Stimulated activated CD4-positive, alpha-beta T cell treated with anti-CD3 and anti-CD28 coated beads, Interleukin-1b, Interleukin-23, amount 100 ng/mL, for 4 hours (primary cell): ENCODE measurements at places on chromosomes 3 and 15.

DNA sequence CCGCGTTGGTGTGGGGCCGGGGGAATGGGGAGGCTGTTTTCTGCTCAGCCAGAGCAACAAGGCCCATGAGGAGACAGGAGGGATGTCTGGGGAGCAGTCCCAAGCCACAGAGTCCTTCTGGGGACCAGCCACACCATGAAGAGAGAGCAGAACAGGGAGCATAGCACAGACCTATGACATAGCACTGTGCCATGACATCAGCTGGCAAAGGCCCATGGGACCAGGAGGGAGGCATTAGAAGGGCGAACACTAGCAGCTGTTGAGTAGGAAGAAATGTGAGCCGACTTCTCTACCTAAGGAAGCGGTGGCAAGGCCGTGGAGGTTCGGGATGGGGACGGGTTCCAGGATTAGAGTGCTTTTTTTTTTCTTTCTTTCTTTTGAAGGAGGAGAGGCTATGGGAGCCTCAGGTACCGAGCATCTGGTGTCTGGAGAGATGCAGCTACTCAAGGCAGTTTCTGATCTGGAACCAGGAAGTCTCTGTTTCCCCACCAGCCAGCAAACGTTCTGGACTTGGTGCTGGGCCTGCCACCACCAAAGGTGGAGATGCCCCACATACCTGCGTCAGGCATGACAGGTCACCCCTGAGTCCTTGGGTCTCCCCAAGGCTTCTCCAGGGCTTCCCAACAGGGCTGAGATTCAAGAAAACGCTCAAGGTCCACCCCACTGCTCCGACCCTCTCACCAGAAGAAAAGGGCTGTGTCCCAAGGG, 77.3 kb upstream of the CGNL1 start:
- no peak for DNase-seq

- no peak for DNase-seq
These were observed 32.9 kb downstream of the WNT7A start for GRCh38 chr3:13846716-13847570.

DNA sequence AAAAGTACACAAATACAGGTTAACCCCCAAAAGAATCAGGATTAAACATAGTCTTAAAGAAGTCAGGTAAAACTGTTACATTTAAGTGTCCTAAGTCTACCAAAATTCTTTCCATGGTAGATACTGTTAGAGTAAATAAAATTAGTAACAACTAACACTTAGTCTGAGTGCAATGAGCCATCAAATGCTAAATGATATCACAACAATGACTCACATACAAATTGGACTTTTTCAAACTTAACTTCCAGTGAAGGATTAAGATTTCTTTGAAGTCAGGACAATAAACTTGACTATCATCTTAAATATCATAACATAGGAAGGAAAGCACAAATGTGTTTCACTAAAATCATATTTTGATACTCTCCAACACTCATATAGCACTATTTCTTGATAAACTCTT, 43.9 kb downstream of the ZNF148 start:
- no peak for DNase-seq

- no peak for DNase-seq
These were observed 348.7 kb downstream of the TBL1XR1 start for GRCh38 chr3:176848431-176849214.

DNA sequence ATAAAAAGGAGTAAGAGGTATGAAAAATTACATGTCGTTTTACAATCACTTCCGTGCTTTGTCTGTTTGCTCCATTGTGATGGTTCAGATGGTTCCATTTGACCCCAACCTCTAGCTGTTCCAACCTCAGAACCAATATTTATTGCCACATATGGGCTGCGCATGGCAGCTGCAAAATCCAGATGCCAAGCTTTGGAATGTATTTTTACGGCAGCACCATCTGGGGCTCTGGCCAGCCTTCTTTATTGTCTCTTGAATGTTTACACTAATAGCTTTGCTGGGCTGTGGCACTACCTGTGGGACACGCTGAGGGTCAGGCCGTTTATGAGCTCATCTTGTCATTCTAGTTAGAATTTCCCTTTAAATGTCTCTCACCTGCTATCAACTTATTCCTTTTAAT, 219.8 kb downstream of the ROBO2 start:
- no peak for DNase-seq

GRCh38 chr3:50410608-50411139, 51.4 kb upstream of the TMEM115 start:
- no peak for DNase-seq

DNA sequence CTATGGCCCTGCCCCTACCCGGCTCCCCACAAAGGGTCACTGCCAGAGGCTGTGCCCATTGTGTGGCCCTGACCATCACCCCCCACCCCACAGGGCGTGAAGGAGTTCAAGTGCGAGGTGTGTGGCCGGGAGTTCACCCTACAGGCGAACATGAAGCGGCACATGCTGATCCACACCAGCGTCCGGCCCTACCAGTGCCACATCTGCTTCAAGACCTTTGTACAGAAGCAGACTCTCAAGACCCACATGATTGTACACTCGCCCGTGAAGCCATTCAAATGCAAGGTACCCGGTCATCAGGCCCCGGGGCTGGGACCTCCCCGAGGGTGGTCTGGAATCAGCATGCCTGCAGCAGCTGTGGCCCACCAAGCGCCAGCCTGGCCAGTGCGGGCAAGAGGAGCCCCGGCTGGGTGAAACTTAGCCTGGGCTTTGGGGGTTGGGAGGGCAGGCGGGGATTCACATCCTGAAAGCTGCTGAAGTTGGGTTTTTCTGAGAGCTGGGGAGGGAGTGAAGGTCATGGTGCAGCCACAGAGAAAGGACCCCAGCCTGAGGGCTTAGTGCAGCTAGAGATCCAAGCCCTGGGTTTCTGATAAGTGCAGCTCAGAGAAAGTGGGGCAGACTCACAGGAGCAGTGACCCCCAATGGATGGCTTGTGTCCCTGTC, 29.2 kb downstream of the IDH2 start:
- DNase-seq = no peak

GRCh38 chr15:78629716-78630065, 8.9 kb upstream of the CHRNA3 start:
- no peak for DNase-seq

- DNase-seq = no peak
These were observed 55.0 kb upstream of the RPL32 start for GRCh38 chr3:12896063-12896985.

DNA sequence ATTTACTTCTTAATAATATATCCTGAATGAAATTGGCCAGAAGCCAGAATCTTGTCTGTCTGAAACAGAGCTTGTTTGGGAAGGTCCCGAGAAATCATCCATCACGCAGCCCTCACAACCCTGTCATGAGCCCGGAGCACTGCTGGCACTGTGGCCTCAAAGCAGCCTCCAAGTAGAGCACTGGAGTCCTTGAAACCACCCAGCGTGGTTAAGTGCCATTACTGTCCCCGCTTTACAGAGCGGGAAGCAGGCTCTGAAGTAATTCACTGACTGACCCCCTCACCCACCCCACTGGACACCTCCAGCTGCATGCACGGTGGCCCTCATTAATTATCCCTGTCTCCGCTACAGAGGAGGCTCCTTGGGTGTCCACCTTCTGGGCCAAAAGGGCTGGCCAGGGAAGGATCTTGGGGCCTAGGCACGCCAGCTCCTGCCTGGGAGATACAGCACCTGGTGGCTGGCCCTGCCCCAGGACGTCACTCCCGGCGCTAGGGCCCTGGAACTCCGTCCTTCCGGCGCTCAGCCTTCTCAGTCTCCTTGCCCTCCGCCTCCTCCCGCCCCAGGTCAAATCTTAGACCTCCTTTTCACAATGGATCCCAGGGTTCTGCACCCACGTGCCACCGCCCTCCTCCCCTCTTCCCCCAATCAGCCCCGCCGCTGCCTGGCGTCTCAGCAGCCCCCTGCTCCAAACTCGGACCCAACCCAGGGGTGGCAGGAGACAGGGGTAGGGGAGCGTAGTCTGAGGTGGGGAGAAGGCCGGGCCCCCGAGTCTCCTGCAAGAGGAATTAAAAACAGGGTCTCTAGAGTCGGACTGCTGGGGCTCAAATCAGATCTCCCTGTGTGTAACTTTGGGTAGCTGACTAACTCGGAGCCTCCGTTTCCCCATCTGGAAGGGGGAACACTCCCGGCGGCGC, 1.1 kb downstream of the TKT start:
- DNase-seq = peak; percentile 40

DNA sequence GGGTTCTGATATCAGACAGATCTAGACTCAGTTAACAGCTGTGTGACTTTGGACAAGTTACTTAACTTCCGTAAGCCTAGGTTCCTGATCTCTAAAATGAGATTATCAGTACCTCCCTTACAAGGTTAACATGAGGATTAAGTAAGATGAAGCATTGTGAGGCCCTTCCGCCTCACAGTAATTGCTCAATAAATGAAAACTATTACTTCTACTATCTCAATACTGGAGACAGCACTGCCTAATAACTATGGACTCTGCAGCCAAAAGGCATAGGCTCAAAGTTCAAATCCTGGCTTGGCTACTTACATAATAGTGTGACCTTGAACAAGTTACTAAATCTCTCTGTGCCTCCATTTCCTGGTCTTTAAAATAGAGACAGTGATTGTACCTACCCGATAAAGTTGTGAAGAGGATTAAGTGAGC, 82.0 kb upstream of the ATP11B start:
- no peak for DNase-seq

DNA sequence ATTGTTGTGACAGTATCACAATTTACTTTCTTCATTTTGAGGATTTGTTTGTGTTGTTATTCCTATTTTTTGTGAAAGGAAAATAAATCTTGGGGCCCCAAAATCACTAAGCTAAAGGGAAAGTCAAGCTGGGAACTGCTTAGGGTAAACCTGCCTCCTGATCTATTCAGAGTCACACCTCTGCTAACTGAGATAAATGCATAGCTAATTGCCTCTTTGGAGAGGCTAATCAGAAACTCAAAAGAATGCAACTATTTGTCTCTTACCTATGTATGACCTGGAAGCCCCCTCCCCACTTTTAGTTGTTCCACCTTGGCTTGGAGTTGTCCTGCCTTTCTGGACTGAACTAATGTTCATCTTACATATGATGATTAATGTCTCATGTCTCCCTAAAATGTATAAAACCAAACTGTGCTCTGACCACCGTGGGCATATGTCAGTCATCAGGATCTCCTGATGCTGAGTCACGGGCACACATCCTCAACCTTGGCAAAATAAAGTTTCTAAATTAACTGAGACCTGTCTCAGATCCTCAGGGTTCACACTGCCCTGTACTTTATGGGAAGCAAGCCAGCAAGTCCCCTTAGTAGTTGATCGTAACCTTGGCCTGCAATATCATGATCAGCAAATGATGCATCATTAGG, 523.2 kb upstream of the GOLIM4 start:
- DNase-seq = no peak

DNA sequence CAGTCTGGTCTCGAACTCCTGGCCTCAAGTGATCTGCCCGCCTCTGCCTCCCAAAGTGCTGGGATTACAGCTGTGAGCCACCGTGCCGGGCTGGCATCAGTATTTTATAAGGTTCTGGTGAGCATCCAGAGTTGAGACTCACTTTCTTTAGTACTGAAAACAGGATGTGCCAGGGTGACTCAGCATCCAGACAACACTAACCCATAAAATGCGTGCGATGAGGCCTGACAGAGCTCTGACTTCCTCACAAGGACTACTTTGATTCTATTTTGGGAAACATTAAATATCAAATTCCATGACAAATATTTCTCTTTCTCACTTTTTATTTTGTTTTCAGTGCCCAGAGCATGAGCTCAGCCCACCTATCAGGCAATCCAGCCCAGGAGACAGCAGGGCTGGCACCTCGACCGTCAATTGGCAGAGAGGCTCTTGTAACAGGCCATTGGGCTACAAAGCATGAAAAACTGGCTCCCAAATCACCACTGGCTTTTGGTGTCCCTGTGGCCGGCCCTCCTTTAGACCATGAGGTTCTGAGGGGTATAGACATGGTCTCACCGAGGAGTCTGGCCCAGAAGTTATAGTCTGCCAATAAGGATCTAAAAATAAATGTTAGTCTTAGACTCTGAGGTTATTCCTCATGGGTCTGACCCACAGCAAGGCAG, 75.0 kb downstream of the FEM1B start:
- DNase-seq = peak; percentile 18

DNA sequence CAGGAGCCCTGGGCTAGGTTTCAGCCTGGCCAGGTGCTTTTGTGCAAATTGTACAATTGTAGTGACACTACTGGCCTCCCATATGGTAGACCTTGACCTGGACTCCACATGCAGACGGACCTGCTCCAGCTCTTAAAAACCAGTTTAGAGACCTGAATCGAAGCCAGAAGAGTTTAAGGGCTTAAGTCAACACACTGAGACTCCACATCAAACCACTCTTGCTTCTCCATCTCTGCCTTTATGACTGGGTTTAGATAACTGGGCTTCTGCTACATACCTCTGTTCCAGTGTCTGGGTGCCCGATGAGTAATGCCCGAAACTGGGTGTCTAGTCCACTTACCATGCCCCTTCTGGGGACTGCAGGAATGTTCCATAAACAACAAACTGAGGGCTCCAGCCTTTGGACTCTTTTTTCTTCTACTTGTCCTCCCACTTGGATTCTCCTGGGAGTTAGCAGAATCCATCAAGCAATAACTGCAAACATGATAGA, 32.8 kb downstream of the TMEM212 start:
- no peak for DNase-seq

DNA sequence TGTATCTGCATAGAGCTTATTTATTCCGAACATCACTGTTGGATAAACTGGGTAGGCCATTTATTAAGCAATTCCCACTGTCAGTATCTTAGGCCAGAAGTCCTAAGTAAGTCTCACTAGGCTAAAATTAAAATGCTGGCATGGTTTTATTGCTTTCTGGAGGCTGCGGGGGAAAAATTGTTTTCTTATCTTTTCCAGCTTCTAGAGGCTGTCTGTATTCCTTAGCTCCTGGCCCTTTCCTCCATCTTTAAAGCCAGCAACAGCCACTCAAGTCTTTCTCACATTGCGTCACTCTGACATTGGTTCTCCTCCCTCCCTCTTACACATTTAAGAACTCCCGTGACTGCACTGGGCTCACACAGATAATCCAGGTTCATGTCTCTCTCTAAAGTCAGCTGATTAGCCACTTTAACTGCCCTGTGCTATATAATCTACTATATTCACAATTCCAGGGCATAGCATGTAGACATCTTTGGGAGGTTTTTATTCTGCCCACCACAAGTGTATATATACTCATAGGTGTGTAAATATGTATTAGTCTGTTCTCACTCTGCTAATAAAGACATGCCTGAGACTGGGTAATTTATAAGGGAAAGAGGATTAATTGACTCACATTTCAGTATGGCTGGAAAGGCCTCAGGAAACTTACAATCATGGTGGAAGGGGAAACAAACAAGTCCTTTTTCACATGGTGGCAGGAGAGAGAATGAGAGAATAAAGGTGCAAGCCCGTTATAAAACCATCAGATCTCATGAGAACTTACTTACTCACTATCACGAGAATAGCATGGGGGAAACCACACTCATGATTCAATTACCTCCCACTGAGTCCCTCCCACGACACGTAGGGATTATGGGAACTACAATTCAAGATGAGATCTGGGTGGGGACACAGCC, 113.5 kb upstream of the SLC7A14 start:
- no peak for DNase-seq
